Activated T-cell treated with anti-CD3 and anti-CD28 coated beads for 24 hours (primary cell): ENCODE measurements at places on chromosomes 5 and 9.
A peak's percentile ranks its signal among the peaks of the same experiment; 100 is the strongest.

- DNase-seq = no peak
Measured at GRCh38 chr9:89845321-89845720, 240.5 kb downstream of the GADD45G start.

- no peak for DNase-seq
Measured at GRCh38 chr9:138044485-138045383, 167.2 kb downstream of the CACNA1B start.

GRCh38 chr5:146273109-146273508, 65.5 kb upstream of the POU4F3 start:
- DNase-seq = no peak

GRCh38 chr9:131656356-131657036, 83.4 kb downstream of the RAPGEF1 start:
- DNase-seq = peak; percentile 53

DNA sequence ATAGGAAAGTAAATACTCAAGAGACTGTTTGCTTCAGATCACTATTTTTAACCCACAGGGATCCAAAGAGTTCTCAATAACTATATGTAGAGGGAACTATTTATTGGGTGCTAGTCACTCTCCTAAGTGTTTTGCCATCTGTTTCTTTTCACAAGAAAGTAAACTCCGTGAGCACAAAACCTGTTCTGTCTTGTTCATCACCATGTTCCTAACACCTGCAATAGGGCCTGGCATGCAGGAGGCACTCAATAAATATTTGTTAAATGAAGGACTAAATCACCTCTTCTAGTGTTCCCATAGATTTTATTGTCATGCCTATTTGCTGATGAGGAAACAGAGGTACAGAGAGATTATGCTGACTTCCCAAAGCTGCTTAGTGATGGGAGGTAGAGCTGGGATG, 118.2 kb downstream of the VCAN start:
- no peak for DNase-seq

DNA sequence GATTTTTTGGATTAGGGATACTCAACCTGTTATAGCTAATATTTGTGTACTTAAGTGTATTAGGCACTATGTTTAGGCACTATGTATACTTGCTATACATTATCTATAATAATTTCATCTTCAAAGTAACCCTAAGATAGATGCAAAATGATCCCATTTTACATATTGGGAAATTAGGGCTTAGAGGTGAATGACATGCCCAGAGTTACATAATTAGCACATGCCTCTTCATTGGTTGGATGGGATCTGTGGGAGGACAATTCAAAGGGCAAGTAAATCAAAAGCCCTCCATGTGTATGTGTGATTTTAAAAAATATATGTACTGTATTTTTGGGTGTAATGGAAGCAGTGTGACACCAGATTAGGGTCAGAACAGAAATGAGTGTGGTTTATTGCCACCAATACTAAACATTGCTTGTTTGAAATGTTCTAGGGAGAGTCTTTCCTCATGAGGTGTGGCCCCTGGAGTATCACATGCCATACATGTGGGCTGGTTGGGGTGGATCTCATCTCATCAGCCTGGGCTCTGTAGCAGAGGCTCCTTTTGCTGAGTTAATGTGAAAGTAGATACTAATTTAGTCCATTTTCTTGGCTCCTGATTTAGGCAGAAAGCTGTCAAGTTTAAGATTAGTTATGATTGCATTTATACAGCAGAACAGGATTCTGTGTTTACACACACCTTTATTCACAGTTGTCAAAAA, 5.5 kb downstream of the C9orf85 start:
- DNase-seq = no peak

- no peak for DNase-seq
Measured at GRCh38 chr5:37501152-37501551, 122.0 kb downstream of the WDR70 start.
